Activated CD4-positive, alpha-beta memory T cell treated with anti-CD3 and anti-CD28 coated beads for 36 hours (primary cell): ENCODE measurements at places on chromosomes 3 and 15. TPM values are rescaled to one million over a fixed set of nuclear protein-coding genes. Genes with fewer than 3 reads are reported as not detected.

The SLC49A4 gene
- 2.7 TPM for total RNA-seq

The CCDC39 gene
- not detected for total RNA-seq

The DNAH12 gene
- not detected for total RNA-seq

The CPN2 gene
- not detected for total RNA-seq

The NDUFB5 gene
- 147 TPM for total RNA-seq

The PTPRG gene
- total RNA-seq, result 0.10 TPM

The BSN gene
- 0.07 TPM for total RNA-seq

The SNX1 gene
- 102 TPM for total RNA-seq

The C15orf62 gene
- 0.39 TPM for total RNA-seq

The NIT2 gene
- 65.3 TPM for total RNA-seq

The RPL39L gene
- 25.2 TPM for total RNA-seq

The CPNE9 gene
- total RNA-seq, result not detected

The ROPN1B gene
- total RNA-seq, result not detected

The SMCO1 gene
- total RNA-seq, result not detected

The B3GALNT1 gene
- 1.6 TPM for total RNA-seq

The TRPM1 gene
- total RNA-seq, result not detected

The C3orf52 gene
- total RNA-seq, result 4.4 TPM

The KLF15 gene
- 0.40 TPM for total RNA-seq

The PATL2 gene
- 17.2 TPM for total RNA-seq

The PTX3 gene
- 0.10 TPM for total RNA-seq

The C2CD4A gene
- total RNA-seq, result 2.3 TPM

The THRB gene
- total RNA-seq, result not detected

The TUSC2 gene
- total RNA-seq, result 18.7 TPM

The ERC2 gene
- total RNA-seq, result not detected

The CCNDBP1 gene
- total RNA-seq, result 80.6 TPM

The GABRR3 gene
- total RNA-seq, result not detected

The ASB14 gene
- total RNA-seq, result not detected

The CDHR4 gene
- not detected for total RNA-seq

The C3orf85 gene
- total RNA-seq, result not detected

The NEK10 gene
- 0.36 TPM for total RNA-seq

The GPR171 gene
- total RNA-seq, result 74.0 TPM

The IL20RB gene
- 0.97 TPM for total RNA-seq
